ENCODE measurements at places on chromosomes 11 and 22.
A peak's percentile ranks its signal among the peaks of the same experiment; 100 is the strongest.

DNA sequence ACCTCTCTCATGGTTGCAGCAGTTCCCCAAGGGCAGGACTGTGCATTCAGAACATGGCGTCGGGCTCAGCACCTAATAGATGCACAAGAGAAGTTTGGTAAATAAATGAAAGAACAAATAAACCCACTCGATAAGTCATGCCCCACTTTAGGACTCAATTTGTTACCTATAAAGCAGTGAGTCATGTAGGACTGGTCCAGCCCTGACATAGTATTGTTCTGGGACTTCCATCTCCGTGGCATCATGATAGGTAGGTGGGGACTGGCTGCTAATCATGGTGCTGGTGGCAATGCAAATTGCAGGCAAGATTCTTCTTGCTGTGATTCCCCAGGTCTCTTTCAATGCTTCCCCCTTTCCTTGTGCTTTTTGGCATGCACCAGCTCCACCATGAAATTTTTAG is 118.2 kb upstream of the CSNK2A3 start:
- DNase-seq, result no peak

GRCh38 chr11:98979205-98979604 is 41.5 kb upstream of the CNTN5 start:
- no peak for DNase-seq

DNA sequence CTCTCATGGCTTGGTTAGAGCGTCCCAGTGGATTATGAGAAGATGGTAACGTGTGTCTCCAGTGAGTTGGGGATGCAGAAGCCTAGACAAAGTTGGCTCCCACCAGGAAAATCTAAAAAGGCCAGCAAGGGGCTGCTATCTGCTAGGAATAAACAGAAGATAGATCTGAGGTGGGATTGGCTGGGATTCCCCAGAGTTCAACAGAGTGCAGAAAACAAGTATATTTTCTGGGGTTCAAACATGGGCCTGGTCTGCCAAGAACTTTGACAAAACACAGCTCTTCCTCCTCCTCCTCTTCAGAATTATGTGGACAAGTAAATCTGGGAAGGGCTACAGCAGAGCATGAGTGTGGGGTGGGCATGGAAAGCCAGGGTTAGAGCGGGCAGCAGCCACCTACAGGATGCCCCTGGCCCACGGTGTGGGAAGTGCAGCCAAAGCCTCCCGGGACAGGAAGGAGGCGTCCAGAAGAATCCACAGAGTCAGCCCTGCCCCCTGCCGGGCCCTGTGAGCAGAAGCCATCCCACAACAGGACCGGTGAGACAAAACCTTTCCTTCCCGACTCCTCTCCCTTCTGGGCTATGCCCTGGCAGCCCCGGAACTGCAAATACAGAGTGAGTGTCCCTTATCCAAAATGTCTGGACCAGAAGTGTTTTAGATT is 67.1 kb downstream of the CD82 start:
- DNase-seq, result peak; percentile 56

GRCh38 chr11:19672586-19673206 is 39.9 kb upstream of the NAV2 start:
- no peak for DNase-seq

DNA sequence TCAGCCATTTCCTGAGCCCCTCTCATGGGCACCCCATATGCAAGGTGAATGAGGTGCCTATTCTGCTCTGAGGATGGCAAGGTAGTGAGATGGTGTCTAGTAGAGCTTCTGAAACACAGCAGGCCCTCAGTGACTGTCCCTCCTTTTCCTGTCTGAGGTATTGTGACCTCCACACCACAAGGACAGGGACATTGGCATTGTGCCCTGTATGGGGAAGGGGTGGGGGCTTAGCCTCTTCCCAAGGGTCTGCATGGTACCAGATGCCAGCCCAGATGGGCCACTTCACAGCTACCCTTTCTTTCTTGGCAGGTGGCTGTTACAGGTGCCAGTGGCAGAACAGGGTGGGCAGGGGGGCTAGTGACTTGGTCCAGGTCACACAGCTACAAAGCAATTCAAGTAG is 78.8 kb downstream of the CABIN1 start:
- DNase-seq, result no peak

DNA sequence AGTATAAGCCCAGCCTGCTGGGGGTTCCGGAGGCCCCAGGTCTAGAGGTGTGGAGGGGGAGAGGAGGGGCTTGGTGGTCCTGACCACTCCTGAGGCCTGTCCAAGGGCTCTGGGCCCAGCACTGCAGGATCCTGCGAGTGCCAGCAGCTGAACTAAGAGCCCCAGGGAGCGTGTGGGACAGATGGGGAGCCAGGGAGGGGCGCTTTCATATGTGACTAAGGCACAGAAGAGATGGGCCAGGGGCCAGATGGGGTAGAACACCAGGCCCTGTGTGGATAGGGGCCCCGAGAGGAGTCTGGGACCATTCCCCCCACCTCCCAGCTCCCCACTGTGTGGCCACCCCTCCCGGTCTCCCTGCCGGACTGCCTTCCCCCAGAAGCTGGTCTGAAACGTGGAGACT is 18.4 kb downstream of the MAFF start:
- DNase-seq, result no peak

DNA sequence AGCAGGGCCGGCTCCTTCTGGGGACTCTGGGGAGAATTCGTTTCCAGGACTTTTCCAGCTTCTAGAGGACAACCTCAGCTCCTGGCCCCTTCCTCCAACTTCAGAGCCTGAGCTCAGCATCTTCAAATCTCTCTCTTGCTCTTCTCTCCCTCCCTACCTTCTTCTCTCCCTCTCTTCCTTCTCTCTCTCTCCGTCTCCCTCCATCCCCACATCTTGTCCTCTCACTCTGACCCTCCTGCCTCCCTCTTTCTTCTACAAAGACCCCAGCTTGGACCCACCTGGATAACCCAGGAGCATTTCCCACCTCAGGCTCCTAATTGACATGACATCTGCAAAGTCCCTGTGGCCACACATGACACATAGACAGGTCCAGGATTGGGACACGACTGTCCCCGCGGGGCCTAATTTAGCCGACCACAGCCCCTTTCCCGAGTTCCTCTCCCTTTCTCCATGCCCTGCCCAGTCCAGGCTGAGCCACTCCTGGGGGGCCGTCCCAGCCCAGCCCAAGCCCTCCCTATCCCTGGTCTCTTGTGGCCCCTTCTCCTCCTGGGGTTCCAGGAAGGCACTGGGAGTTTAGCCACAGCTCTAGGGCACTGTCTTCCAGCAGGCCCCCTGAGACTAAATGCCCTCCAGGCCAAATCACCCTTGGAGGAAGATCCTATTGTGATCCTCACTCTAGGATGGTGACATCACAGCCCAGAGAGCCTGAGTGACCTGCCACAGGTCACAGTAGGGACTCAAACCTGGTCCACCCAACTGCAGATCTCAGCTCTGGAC is 36.9 kb downstream of the IGLL5 start:
- DNase-seq, result no peak

DNA sequence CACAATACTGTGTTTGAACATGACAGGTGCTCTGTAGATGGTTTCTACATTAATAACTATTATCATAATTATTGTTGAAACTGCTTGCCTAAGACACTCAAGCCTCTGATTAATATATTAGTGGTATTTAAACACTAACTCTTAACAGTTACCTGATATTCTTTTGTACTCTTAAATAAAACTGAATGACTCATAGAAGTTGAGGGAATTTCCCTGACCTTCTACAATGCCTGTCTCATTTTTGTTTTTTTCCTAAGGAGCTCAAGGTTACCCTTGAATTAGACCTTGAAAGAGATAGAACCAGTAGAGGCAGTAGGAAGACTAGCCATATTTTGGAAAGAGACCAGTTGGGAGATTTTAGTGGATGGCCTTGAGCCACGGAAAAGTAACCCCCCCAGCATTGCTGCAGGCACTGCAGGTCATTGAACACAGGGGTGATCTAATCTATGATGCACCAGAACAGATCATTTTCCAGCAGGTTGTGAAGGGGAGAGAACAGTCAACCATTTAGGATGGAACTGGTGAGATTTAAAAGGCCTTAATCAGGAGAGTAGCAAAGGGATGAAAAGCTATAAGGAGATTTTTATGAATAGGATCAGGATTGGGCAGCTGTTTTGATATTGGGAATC is 148.3 kb downstream of the PGR start:
- no peak for DNase-seq

DNA sequence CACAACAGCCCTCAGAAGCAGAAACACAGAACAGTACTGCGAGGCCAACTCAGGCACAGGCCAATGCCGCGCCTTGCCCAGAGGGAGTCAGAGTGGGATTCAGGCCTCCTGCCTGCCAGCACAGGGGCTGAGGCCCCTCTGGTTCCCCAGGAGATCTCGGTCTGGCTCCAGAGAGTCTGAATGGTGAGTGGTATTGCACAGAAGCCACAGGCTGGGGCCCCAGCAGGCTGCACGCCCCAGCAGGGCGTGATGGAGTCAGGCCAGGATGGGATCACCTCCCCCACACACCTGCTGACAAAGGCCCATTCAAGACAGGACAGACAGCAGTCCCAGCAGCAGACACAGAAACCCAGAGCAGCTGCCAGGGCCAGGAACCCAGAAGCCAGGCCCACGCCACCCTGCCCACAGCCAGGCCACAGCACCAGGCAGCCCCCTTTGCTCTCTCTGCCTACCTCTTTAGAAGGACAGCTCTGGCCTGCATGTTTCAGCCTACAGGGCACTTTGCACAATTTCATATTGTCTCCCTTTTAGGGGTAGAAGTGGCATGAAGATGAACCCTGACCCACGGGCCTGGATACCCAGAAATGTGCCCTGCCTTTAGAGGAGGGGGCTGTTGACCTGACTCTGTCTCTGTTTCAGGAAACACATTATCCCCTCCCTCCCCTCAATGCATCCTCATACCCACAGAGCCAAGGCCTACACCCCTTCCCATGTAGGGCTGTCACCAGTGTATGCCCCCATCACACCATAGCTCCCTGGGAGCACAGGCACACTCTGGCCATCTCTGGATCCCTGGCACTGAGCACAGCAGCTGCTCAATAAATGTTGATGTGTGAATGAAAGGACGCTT is 6.1 kb downstream of the FXYD6 start:
- DNase-seq, result no peak

DNA sequence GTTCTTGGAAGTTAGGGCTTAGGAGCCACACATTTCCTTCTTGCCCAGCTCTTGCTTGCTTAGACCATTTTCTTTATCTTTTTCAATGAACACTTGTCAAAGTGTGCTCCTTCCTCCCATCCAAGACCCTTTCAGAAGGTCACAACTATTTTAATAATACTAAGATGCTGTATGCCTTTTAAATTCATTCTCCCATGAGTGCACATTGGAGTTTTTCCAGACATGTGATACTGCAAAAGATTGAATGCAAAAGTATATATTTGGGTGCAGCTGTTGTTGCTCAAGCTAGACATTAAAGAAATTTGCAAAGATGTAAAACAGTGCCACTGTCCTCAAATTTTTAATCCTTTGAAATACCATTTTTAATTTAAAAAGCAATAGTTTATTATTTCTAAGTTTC is 69.3 kb upstream of the TNRC6B start:
- no peak for DNase-seq

DNA sequence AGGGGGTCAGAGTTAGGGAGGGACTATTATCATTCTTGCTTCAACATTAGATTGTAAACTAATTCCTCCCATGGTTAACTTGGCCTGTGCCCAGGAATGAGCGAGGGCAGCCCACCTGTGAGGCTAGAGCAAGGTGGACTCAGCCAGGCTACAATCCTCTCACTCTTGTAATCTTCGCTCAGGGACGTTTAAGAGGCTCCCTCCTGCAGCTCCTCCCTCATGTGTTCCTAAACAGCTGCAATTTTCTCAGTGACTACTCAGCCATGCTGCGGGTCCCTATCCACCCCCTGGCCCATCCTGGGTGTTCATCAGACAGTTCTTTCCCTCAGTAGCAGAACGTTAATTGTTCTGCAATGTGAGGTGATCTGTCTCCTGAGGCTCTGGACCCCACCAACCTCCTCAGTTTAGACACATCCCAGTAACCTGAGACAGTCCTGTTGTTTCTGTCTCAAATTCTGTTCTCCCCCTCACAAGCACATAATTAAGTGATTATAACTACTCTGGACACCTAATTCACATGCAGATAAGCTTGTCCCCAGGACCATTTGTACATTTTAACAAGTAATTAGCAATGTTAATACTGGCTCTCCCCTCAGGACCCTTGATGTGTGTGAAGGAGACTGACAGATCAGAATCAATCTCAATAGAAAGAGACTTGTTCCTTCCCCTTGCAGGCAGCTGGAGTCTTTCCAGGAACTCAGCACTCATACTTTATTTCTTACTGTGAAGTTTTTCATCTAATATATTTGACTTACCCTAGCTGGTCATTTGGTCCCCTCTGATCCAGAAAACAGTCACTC is 337.2 kb upstream of the B3GAT1 start:
- DNase-seq, result no peak

- no peak for DNase-seq
Observed at GRCh38 chr11:94219771-94220170, 84.6 kb upstream of the IZUMO1R start.

GRCh38 chr22:39943337-39943736 is 16.9 kb upstream of the TMA7B start:
- DNase-seq, result peak; percentile 69

- no peak for DNase-seq
Observed at GRCh38 chr11:9680028-9680427, 16.2 kb downstream of the SWAP70 start.

GRCh38 chr11:20452585-20452984 is 65.1 kb downstream of the PRMT3 start:
- no peak for DNase-seq

DNA sequence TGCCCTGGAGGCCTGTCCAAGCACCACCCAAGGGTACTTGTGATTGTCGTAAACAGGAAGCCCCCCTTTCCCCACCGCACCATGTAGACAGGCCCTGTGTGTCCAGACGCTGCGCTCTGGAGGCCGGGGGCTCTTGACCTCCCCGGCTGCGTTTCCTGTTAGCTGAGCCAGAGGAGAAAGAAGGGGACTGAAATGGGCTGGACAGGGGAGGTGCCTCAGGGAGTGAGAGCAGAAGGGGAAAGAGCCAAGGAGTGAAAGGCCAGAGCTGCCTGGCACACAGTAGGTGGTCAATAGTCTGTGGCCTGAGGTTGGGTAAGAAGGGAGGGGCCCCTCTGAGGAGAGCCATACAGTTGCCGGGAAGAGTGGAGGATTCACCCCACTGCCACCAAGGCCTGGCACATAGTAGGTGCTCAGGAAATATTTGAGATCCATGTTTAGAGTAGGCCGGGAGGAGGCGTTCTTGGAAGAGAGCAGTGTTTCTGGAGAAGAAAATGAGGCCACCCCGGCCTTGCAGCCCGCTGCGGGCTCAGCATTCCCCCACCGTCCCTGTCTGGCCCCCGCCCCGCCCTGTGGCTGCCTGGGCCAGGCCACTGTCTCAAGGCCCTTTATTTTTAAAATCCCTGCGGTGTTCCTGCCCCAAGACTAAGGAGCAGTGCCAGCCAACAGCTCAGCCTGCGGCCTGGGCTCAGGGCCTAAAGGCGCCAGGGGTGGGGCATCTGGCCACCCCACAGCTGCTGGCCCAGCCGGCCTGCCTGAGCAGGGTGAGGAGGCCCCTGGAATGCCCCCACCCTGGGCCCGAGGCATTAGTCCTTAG is 13.6 kb upstream of the CDC42EP1 start:
- no peak for DNase-seq

DNA sequence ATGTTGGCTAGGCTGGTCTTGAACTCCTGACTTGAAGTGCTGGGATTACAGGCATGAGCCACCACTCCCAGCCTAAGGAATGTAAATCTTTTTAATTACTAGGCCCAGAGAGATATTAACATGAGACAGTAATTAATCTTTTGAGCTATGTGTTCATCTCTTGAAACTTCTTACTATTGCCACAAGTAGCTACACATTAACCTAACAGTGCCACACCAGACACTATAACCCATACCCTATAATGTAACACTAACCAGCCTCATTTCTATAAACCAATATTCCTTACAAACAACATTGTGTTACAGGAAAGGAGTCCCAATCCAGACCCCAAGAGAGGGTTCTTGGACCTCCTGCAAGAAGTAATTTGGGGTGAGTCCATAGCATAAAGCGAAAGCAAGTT is 8.0 kb upstream of the COX8A start:
- DNase-seq, result no peak

- DNase-seq, result no peak
Observed at GRCh38 chr11:31412946-31413345, 43.3 kb downstream of the DNAJC24 start.

All from activated CD4-positive, alpha-beta T cell treated with anti-CD3 and anti-CD28 coated beads for 48 hours (primary cell).